ENCODE measurements at places on chromosomes 2 and 18.

GRCh38 chr18:25170402-25170801 lies 181.6 kb downstream of the ZNF521 start:
- no peak for DNase-seq

GRCh38 chr2:140210963-140211362 lies 1430.8 kb upstream of the NXPH2 start:
- DNase-seq: no peak

- DNase-seq: peak; percentile 87
These were observed 25.1 kb upstream of the SGPP2 start for GRCh38 chr2:222399038-222399783.

GRCh38 chr2:127107622-127107999 lies 657 bp upstream of the BIN1 start:
- DNase-seq: peak; percentile 67
